ENCODE measurements at places on chromosomes 16 and 17. TPM values are rescaled to one million over a fixed set of nuclear protein-coding genes. Genes with fewer than 3 reads are reported as not detected.
A peak's percentile ranks its signal among the peaks of the same experiment; 100 is the strongest.

- no peak overlapping the region for H3K27ac ChIP-seq
- peak overlapping the region; percentile 38 for H3K4me3 ChIP-seq
- H3K27me3 ChIP-seq: no peaks in the 10 kb centered on the region
Observed at GRCh38 chr17:42548070-42548837, 4.5 kb upstream of the HSD17B1 start.

GRCh38 chr17:39600997-39601597 lies 6.6 kb downstream of the NEUROD2 start:
- no peaks in the 10 kb centered on the region for H3K36me3 ChIP-seq
- no peak overlapping the region for H3K4me3 ChIP-seq
- H3K27ac ChIP-seq: no peak overlapping the region
- peaks cover 48% of the 10 kb centered on the region for H3K4me1 ChIP-seq

DNA sequence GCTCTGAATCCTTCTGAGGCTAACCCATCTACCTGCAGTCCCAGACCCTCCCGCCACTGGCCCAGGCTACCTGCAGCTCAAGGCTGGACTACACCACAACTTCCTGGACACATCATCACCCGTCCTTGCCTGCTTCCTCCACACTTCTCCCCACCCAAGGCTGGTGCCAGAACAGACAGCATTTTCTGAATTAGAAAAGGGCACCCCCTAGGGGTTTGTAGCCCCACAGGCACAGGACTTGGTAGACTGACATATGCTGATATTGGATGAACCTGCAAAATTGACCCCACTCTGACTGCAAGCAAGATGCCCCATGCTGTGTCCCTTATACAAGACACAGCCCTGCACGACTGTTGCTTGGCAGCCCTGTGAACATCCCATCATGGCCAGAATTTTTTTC lies 271.5 kb upstream of the C16orf82 start:
- H3K27ac ChIP-seq: no peak overlapping the region
- no peaks in the 10 kb centered on the region for H3K4me1 ChIP-seq
- no peaks in the 10 kb centered on the region for H3K27me3 ChIP-seq
- H3K4me3 ChIP-seq: no peak overlapping the region

DNA sequence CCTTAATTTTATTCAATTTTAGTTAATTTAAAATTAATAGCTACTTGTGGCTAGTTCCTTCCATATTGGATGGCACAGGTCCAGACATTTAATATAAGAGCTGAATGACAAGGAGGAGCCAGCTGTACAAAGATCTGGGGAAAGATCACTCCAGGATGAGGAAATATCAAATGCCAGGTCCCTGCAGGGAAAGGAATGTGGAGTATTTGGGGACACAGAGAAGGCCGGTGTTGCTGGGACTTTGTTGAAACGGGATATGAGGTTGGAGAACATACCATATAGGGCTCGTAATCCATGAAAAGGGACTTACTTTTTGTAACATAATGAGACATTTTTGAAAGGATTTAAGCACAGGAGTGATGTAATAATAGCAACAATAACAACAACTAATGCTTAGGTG lies 426.8 kb downstream of the HS3ST4 start:
- no peak overlapping the region for H3K4me3 ChIP-seq
- no peaks in the 10 kb centered on the region for H3K27me3 ChIP-seq
- DNase-seq: no peak
- no peaks in the 10 kb centered on the region for H3K36me3 ChIP-seq
- H3K27ac ChIP-seq: no peak overlapping the region
- no peaks in the 10 kb centered on the region for H3K4me1 ChIP-seq

- no peak for DNase-seq
- H3K4me1 ChIP-seq: peaks cover 13% of the 10 kb centered on the region
- no peaks in the 10 kb centered on the region for H3K27me3 ChIP-seq
Observed at GRCh38 chr16:58684001-58684353, 593 bp downstream of the SLC38A7 start.

DNA sequence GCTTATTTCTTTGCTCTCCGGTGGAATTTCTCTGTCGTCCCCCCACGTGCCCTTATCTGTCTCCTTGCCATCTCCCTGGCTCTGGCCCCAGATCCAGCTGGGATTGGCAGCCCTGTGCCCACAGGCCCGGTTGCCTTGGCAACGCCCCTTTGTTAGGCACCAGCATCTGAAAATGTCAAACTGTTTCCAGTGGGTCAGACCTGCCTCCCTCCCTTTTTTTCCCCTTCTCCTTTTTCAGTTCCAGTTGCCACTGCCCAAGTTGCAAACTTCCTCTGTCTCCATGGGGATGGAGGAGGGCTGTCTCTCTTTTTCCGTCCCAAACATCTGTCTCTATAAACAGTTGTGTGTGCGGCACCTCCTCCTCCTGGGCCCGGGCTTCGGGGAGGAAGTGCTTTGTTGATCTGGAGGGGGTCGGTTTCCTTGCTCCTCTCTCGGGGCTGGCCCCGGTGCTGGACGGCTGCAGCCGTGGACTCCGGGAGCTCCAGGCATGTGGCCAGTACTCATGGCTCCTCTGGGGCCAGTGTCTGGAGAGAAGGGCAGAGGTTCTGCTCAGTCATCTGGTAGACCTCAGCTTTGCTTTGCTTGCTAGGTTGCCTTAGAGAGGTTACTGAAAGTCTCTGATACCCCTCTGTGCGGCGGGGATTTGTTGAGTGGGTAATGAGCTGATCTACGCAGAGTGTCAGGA lies 35.3 kb downstream of the SOCS3 start:
- no peaks in the 10 kb centered on the region for H3K27me3 ChIP-seq
- DNase-seq: peak; percentile 97
- H3K4me3 ChIP-seq: peak overlapping the region; percentile 30
- H3K27ac ChIP-seq: peak overlapping the region; percentile 84

DNA sequence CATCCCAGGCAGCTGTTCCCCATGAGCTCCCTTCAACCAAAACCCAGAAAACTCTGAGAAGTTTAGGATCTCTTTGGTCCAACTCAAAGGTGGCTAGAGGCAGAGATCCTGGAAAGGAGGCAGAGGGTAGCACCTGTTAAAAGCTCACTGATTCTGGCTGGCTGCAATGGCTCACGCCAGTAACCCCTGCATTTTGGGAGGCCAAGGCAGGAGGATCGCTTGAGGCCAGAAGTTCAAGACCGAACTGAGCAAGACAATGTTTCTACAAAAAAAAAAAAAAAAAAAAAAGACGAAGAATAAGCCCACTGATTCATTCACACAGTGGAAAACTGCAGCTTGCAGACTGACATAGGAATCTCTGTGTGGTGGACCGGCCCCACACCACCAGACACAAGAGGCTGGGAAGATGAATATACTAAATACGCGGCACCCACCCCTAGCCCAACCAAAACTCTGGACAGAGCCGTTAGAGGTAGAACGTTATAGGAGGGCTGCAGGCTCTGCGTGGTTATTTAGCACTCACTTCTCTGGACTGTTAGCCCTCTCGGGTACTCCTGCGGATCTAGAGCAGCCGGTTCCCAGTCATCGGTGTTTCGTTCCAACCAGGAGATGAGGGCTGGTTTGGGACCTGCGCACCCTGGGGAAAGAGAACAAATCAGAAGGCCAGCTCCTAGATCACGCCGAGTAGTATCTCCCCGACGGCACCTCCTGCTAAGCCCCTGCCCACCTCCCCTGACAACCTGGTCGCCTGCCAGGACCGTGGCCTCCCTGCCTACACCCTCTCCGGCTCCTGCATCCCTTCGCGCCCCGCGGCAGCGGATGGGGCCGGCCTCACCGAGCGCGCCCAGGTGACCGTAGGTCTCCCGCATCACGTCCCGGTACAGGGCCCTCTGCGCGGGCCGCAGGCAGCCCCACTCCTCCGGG lies 925 bp downstream of the ZNF689 start:
- no peak for DNase-seq
- H3K4me3 ChIP-seq: peak overlapping the region; percentile 87
- peaks cover 24% of the 10 kb centered on the region for H3K4me1 ChIP-seq
- peak overlapping the region; percentile 83 for H3K27ac ChIP-seq
- H3K36me3 ChIP-seq: no peaks in the 10 kb centered on the region

DNA sequence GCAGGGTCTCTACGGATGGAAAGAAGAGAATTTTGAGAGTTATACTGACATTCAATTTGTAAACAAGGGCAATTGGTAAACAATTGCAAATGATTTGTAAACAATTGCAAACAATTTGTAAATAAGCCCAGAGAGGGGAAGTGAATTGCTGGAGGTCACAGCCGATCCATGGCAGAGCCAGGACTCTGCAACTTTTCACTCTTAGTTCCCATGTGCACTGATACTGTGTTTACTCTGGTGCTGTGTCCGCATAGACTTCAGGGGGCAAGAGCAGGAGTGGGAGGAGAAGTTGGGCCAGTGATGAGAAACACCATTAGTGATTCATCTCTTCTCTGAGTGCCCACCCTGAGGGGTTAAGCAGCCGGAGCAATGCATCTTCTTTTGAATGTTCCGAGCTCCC lies 14.0 kb downstream of the SCNN1G start:
- no peak for DNase-seq
- H3K4me1 ChIP-seq: no peaks in the 10 kb centered on the region
- no peak overlapping the region for H3K27ac ChIP-seq
- no peak overlapping the region for H3K4me3 ChIP-seq
- H3K27me3 ChIP-seq: no peaks in the 10 kb centered on the region
- no peaks in the 10 kb centered on the region for H3K36me3 ChIP-seq

DNA sequence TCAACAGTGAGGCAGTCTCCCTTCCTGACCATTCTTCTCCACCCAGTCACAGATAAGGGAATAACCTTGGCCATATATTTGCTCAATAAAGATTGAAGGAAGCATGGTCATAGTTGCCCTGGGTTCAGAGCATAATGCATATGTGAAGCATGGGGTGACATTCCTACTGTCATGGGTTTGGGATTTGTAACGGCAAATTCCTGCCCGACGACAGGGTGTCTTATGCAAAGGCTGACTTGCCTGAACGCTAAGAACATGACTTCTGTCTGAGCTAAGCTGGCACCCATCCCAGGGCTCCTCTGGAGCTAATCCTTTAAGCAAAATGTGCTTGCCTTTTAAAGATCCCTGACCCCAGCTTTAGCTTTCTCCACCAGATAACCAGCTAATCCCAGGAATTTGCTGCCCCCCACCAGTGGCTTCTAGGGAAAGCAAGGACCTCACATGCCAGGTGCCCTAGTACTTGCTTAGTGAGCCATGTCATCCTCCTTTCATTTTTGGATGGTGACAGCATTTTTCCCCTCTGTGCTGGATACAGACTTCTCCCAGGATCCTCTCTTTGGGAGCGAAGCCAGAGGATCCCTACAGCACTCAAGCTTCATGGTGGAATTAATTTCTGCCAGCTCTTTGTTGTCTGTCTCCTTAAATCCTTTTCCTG lies 11.7 kb downstream of the SLC7A6OS start:
- DNase-seq: no peak
- no peaks in the 10 kb centered on the region for H3K36me3 ChIP-seq
- peak overlapping the region; percentile 12 for H3K27ac ChIP-seq
- no peak overlapping the region for H3K4me3 ChIP-seq

- no peaks in the 10 kb centered on the region for H3K27me3 ChIP-seq
- no peak overlapping the region for H3K27ac ChIP-seq
- no peak for DNase-seq
- peaks cover 10% of the 10 kb centered on the region for H3K4me1 ChIP-seq
Observed at GRCh38 chr17:31587462-31587861, 196.0 kb downstream of the RAB11FIP4 start.

DNA sequence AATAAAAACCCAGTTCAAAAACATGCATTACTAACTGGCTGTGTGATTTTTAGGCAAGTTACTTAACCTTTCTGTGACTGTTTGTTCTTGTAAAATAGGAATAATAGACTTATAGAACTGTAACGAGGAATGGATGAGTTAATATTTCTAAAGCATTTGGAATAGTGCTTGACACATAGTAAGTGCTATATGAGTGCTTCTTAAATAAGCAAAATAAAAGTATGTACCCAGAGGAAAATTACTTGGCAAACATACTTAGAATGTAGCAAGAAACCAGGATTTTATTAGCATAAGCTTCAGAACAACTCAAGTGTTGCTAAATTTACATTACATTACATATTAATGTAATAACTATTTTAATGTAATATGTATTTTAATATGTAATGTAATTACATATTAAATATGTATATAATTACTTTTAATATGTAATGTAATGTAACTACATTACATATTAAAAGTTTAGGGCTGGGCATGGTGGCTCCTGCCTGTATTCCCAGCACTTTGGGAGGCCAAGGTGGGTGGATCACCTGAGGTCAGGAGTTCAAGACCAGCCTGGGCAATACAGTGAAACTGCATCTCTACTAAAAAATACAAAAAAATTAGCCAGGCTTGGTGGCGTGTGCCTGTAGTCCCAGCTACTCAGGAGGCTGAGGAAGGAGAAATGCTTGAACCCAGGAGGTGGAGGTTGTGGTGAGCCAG lies 14.2 kb downstream of the NFAT5 start:
- no peaks in the 10 kb centered on the region for H3K36me3 ChIP-seq
- H3K27me3 ChIP-seq: no peaks in the 10 kb centered on the region
- no peak overlapping the region for H3K4me3 ChIP-seq
- no peak overlapping the region for H3K27ac ChIP-seq

DNA sequence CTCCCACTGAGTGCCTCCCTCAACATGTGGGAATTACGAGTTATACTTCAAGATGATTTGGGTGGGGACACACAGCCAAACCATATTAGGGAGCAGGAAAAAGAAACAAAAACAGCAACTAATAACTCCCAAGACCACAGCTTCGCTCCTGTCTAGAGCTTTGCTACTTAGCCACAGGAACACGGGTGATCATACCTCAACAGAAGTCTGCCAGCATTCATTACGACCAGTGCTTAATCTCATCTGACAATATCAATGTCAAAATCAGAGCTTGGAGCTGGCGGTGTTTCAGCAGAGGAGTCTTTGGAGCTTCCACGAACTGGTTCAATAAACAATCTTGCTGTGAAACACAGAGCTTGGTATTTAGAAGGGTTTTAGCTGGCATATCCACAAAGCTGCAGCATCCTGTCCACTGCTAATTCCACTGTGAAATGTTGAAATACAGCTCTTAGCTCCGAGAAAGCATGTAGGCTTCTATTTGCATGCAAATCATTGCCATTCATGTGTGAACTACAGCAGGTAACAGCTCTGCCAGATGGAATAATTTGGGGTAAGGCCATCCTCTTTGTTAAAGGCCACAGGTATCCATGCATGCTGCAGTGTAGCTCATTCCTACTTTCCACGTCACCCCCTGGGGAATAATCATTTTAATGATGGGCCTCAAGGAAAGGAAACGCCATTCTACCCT lies 128.4 kb upstream of the GOT2 start:
- no peaks in the 10 kb centered on the region for H3K4me1 ChIP-seq
- no peak overlapping the region for H3K27ac ChIP-seq
- no peaks in the 10 kb centered on the region for H3K27me3 ChIP-seq
- DNase-seq: no peak
- H3K36me3 ChIP-seq: no peaks in the 10 kb centered on the region

SOX8 gene
- 0.74 TPM for total RNA-seq

SBK1 gene
- total RNA-seq: 0.25 TPM

AANAT gene
- total RNA-seq: not detected

GNGT2 gene
- total RNA-seq: 6.6 TPM

SDF2 gene
- total RNA-seq: 33.1 TPM

HOXB8 gene
- not detected for total RNA-seq

PDILT gene
- total RNA-seq: not detected

PEMT gene
- total RNA-seq: 37.3 TPM

PCGF2 gene
- 25.8 TPM for total RNA-seq

GP2 gene
- not detected for total RNA-seq

Data from vagina (tissue), 2 donors.